Aorta (tissue), 5 donors: ENCODE measurements at places on chromosomes 6 and 20. TPM values are rescaled to one million over a fixed set of nuclear protein-coding genes. Genes with fewer than 3 reads are reported as not detected.

FAM83C gene
- not detected for total RNA-seq

DEFB114 gene
- not detected for total RNA-seq

GRM1 gene
- 0.13 TPM for total RNA-seq

L3MBTL1 gene
- total RNA-seq: 14.3 TPM

ZNF831 gene
- 0.68 TPM for total RNA-seq

CLVS2 gene
- not detected for total RNA-seq

CNBD2 gene
- 2.0 TPM for total RNA-seq

LGSN gene
- total RNA-seq: not detected

B3GALT4 gene
- total RNA-seq: 12.7 TPM

PAQR8 gene
- total RNA-seq: 2.5 TPM

PPIL1 gene
- 12.0 TPM for total RNA-seq

PPP1R10 gene
- total RNA-seq: 69.9 TPM

ANKRD6 gene
- 45.9 TPM for total RNA-seq

GPX5 gene
- total RNA-seq: not detected

OPN5 gene
- total RNA-seq: not detected

MAS1 gene
- not detected for total RNA-seq

KCNQ5 gene
- 8.1 TPM for total RNA-seq

LAMA2 gene
- total RNA-seq: 40.9 TPM

DSP gene
- total RNA-seq: 6.3 TPM

TSPO2 gene
- not detected for total RNA-seq

REV3L gene
- 69.1 TPM for total RNA-seq

QKI gene
- total RNA-seq: 149 TPM

TTK gene
- 0.45 TPM for total RNA-seq

NR2E1 gene
- not detected for total RNA-seq

PACSIN1 gene
- total RNA-seq: 0.84 TPM

SLC35F1 gene
- 0.81 TPM for total RNA-seq

TNF gene
- 1.9 TPM for total RNA-seq

FOXS1 gene
- 10.0 TPM for total RNA-seq

RAMACL gene
- 6.4 TPM for total RNA-seq

RAET1L gene
- total RNA-seq: not detected

PSORS1C1 gene
- 3.0 TPM for total RNA-seq

CAGE1 gene
- total RNA-seq: not detected

ESR1 gene
- 12.3 TPM for total RNA-seq

TENT5A gene
- 25.5 TPM for total RNA-seq

MUC22 gene
- not detected for total RNA-seq

LY6G5B gene
- total RNA-seq: 19.6 TPM

MOG gene
- not detected for total RNA-seq

C6orf136 gene
- 19.9 TPM for total RNA-seq

GRIK2 gene
- total RNA-seq: 2.3 TPM

OR2H2 gene
- not detected for total RNA-seq

RRP36 gene
- total RNA-seq: 36.7 TPM

WFDC2 gene
- 2.3 TPM for total RNA-seq

SALL4 gene
- 0.19 TPM for total RNA-seq

LBP gene
- 7.8 TPM for total RNA-seq

RIPPLY2 gene
- not detected for total RNA-seq

SH3BGRL2 gene
- total RNA-seq: 23.5 TPM

EPPIN gene
- not detected for total RNA-seq

POU5F1 gene
- 2.2 TPM for total RNA-seq

GABBR1 gene
- total RNA-seq: 91.6 TPM

SLC26A8 gene
- 0.33 TPM for total RNA-seq

FYN gene
- 100 TPM for total RNA-seq

EYA2 gene
- total RNA-seq: 10.7 TPM
